GM12878 (cell line): ENCODE measurements at places on chromosomes 7 and 10. TPM values are rescaled to one million over a fixed set of nuclear protein-coding genes. Genes with fewer than 3 reads are reported as not detected.

GSTO2 gene
- 0.26 and 0.48 TPM in 2 replicates for total RNA-seq

NPSR1 gene
- total RNA-seq: not detected in 2 replicates

MAT1A gene
- total RNA-seq: 0.23 and 0.29 TPM in 2 replicates

KLF14 gene
- not detected in 2 replicates for total RNA-seq

GATA3 gene
- total RNA-seq: 0.64 and 0.80 TPM in 2 replicates

SLC18A3 gene
- total RNA-seq: not detected in 2 replicates

LRRC17 gene
- 0.19 TPM in 1 of 2 replicates, not detected in the other for total RNA-seq

RET gene
- total RNA-seq: not detected in 2 replicates

MXI1 gene
- total RNA-seq: 0.35 and 0.74 TPM in 2 replicates

OR2F2 gene
- not detected in 2 replicates for total RNA-seq

SH2D4B gene
- 0.13 and 0.19 TPM in 2 replicates for total RNA-seq

SLC25A13 gene
- 22.2 and 24.0 TPM in 2 replicates for total RNA-seq
